ENCODE measurements at places on chromosomes 4 and X. TPM values are rescaled to one million over a fixed set of nuclear protein-coding genes. Genes with fewer than 3 reads are reported as not detected.

Gene RHOXF2B
- total RNA-seq: not detected

Gene SOX3
- not detected for total RNA-seq

Gene TEC
- 4.5 TPM for total RNA-seq

Gene CXCL3
- total RNA-seq: not detected

Gene DGKK
- not detected for total RNA-seq

Gene NAT8L
- not detected for total RNA-seq

Gene FMR1
- 10.7 TPM for total RNA-seq

Gene AFF1
- total RNA-seq: 112 TPM

Gene RIBC1
- total RNA-seq: not detected

Gene RPS6KA6
- 4.5 TPM for total RNA-seq

Gene TGIF2LX
- total RNA-seq: not detected

Gene ODAPH
- not detected for total RNA-seq

Gene GSX2
- total RNA-seq: not detected

Gene MAPK10
- total RNA-seq: 9.3 TPM

Gene ZNF518B
- 7.3 TPM for total RNA-seq

Gene APEX2
- 31.5 TPM for total RNA-seq

Gene RASL11B
- total RNA-seq: not detected

Gene CCDC110
- not detected for total RNA-seq

Gene SPARCL1
- total RNA-seq: 830 TPM

Gene ZFP42
- not detected for total RNA-seq

Gene BTK
- 0.64 TPM for total RNA-seq

Gene HNRNPD
- 102 TPM for total RNA-seq

Gene PTPN13
- 20.8 TPM for total RNA-seq

Gene FAM133A
- not detected for total RNA-seq

Gene CXorf49B
- not detected for total RNA-seq

Gene UTP14A
- 1.1 TPM for total RNA-seq

Measured in ascending aorta (tissue), 2 donors.